NCI-H1417 treated with DMSO at 0.1 percent for 48 hours (cell line): ENCODE measurements at places on chromosomes 2 and 18.

DNA sequence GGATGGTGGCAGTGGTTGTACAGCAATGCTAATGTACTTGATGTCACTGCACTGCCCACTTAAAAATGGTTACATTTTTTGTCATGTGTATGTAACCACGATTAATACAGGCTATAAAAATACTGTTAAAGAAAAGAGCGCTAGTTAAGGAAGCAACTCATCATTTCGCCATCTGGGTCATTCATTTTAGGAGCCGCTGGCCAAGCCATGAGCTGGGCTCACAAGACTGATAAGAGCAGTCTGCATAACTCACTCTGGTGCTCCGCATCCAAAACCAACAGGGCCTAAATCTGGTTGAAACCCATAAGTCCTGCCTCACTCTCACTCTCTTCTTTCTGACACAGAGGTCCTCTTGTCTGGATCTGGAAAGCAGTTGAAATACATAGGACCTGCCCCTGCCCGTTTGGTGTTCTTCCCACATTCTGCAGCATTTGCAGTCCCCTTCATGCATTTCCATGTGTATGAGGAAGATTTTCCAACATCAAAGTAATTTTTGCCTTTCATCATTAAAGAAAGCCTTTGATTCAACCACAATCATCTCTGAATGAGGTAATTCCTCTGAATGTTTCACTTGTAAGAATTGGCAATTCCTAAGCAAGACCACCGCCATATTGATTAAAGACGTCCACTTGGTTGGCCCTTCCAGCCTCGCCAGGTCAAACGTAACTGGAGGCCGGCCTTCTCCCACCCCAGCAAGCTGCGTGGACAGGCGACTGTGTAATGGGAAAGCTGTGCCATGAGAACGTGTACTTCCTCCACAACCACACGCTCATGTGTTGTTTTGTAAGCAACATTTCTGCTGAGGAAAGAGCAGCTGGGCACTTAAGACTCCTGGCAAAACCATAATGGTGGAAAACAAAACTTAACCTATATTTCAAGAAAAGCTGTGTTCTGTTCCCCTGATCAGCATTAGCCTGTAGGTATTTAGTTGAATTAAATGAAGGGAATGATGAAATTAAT is 112.2 kb downstream of the VAPA start:
- no peak for DNase-seq

- DNase-seq: no peak
Measured at GRCh38 chr2:148201075-148202004, 180.4 kb downstream of the MBD5 start.

DNA sequence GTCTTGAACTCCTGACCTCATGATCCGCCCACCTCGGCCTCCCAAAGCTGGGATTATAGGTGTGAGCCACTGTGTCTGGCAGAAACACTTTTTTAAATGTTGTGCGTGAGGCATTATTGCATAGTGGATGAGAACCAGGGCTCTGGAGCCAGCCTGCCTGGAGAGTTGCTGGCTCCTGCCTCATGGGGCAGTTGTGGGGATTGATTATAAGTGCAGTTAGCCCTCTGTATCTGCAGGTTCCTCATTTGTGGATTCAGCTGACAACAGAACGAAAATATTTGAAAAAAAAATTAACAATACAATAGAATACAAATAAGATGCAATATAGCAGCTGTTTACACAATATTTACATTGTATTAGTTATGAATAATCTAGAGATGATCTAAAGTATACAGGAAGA is 129.4 kb upstream of the EML6 start:
- DNase-seq: no peak

GRCh38 chr2:85009019-85009618 is 38.2 kb downstream of the KCMF1 start:
- DNase-seq: no peak

GRCh38 chr2:146437712-146438111 is 1407.1 kb upstream of the ACVR2A start:
- DNase-seq: no peak

DNA sequence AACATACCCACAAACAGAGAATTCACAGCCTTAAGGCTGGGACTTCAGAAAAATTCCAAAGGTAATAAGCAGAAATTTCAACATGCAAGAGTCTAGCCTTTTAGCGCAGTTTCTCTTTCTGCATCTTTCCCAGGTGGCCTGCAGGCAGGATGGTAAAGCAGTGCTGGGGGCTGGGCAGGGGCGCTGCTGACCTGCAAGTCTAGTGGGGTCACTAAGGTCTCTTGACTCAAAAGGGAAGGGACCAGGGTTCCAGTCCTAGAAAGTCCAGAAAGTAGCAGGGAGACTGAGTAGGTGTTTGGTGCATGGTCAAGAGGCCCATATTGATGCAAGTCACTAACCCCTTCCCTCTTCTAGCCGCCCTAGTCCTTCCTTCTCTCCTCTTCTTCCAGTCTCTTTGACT is 169.2 kb downstream of the TGIF1 start:
- DNase-seq: no peak

GRCh38 chr2:235638541-235639427 is 144.9 kb downstream of the AGAP1 start:
- no peak for DNase-seq

GRCh38 chr2:72496479-72496878 is 329.4 kb downstream of the EXOC6B start:
- no peak for DNase-seq

DNA sequence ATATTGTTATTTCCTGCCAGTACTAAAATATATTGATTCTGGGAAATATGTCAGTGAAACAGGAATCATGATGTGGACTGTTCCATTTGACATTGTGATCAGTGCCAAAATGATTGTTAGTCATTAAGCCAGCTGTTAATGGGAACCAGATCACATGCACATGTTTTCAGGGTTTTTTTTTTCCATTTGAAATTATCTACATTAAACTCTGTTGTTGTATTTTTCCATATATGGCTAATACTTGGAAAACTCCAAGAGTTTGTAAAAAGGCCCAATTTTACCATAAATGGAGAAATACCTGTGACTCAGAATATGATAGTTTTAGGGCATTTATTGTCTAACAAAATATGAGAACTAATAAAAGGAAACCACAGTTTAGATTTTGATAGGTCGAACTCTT is 13.4 kb downstream of the ITGAV start:
- DNase-seq: no peak
